Left forelimb (tissue), 1 donor: ENCODE measurements at places on chromosomes 4 and X.

DNA sequence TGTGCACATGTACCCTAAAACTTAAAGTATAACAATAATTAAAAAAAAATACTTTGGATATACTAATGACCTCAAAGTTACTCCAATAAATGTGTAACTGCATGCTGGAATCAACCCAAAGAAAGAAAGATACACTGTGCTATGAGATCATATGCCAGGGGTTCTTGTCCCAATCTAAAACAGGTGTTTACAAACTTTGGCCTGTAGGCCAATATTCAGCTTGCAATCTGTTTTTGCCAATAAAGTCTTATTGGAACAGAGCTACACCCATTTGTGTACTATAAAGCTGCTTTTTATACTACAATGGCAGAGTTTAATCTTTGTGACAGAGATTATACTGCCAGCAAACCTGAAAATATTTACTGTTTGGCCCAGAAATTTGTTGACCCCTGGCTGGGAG, 138.8 kb upstream of the AFF2 start:
- no peak for DNase-seq

DNA sequence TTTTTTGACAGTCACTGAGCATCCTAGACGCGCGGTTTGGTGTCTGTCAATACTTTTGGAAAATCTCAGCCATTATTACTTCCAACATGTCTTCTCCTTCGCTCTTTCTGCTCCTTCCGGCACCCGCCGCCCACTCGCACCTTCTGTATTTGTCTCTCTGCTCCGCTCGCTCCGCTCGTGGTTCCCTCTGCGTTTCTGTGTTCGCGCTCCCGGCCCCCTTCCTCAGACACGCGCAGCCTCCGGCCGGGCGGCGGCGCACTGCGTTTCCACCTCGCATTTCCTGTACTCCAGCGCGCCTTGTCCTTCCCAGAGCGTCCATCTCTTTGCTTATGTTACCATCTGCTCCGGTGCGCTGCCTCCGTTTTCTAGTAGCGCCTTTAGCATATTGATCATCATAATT, 21.1 kb downstream of the PDE6B start:
- no peak for DNase-seq

DNA sequence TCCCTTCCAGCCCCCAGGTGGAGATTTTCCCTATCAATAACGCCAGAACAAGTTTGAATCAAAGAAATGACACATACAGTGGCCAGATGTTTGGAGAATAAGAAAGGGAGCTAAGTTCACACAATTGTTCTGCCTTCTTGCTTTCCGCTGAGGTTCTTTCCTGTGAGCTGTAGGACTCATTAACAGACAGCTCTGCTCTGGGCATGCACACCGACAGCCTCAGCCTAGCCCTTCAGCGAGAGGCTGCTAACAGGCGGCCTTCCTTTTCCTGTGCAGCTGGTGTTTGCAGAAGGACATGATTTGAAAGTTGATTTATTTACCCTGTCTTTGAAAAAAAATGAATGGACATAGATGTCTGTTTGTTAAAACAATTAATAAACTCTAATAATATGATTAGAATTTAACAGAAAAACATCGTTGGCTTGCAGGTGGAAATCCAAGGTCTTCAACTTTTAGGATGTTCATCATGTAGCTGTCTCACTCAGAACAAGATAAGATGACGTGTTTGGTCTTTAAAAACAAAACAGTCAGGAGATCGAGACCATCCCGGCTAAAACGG, 183.3 kb downstream of the KDR start:
- no peak for DNase-seq

DNA sequence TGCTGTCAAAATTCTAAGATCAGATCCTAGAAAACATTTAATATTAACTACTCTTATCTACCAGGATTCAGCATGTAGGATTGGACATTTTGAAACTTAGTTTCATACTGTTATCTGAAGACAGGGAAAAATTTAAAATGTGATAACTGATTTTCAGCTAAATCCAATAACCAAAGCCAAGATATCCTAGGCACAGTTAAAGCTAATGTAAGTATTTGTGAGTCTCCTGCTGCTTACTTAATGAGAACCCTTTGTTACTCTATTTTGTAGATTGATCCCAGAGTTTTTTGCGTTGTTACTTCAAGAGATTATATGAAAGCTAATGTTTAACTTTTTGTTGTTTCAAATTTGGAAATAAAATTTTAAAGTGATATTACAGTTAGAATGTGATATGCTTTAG, 2.0 kb downstream of the CPE start:
- no peak for DNase-seq

DNA sequence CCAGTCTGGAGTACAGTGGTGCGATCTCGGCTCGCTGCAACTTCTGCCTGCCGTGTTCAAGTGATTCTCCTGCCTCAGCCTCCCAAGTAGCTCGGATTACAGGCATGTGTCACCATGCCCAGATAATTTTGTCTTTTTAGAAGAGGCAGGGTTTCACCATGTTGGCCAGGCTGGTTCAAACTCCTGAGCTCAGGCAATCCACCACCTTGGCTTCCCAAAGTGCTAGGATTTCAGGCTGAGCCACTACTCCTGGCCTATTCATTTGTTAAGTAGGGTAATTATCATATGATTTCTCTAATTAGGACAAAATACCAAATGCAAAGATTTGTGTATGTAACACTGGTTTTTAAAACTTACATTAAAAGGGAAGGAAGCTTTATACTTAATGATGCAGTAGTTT, 137.8 kb downstream of the GPM6A start:
- no peak for DNase-seq

- DNase-seq, result no peak
Observed at GRCh38 chr4:15234856-15235126, 193.0 kb upstream of the C1QTNF7 start.

- no peak for DNase-seq
Observed at GRCh38 chr4:85147481-85148076, 181.1 kb upstream of the WDFY3 start.

DNA sequence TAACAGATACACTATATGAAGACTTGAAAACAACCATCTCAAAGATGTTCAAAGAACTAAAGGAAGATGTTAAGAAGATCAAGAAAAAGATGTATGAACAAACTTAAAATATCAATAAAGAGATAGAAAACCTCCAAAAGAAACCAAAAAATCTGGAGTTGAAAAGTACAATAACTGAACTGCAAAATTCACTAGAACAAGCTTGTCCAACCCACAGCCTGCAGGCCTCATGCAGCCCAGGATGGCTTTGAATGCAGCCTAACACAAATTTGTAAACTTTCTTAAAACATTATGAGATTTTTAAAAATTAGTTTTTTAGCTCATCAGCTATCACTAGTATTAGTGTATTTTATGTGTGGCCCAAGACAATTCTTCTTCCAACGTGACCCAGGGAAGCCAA, 77.0 kb upstream of the DCTD start:
- DNase-seq, result no peak

DNA sequence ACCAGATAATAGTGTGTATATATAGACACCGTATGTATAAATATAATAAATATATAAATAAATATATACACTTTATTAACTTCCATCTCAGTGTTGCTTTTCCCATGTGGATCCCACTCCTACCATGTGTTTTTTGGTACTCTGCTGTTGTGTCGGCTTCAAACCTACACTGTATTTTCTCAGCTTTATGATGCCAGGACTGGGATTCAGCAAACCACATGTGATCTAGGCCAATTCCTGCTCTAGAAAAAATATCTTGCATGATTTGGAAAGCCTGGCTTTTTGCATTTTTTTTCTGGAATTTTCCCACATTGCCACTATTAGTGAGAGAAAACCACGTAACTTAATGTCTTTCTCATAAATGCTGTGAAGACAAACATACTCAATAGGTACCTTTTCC, 55.8 kb downstream of the POLR2B start:
- DNase-seq, result no peak

GRCh38 chr4:41427306-41427882, 110.6 kb upstream of the LIMCH1 start:
- DNase-seq, result no peak

DNA sequence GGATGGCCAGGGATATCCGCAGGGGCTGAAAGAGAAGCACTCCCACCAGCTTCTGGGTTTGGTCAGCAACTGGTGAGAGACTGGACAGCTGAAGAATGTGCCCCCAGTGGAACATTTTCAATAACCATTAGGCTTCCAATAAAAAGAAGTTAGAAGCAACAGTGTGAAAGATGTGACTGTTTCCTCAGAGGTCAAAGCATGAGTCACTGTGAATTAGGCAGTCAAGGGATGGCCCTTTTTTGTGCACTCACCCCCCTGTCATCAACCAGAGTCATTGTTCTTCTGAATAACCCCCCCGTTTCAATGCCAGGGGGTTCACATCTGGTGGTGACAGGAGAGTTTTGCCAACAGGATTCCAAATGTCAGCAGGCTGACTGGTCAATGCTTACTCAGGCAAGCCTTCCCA, 74.6 kb upstream of the SH3RF1 start:
- DNase-seq, result no peak

GRCh38 chrX:149939655-149939904, 1.3 kb upstream of the EOLA2 start:
- DNase-seq, result no peak

DNA sequence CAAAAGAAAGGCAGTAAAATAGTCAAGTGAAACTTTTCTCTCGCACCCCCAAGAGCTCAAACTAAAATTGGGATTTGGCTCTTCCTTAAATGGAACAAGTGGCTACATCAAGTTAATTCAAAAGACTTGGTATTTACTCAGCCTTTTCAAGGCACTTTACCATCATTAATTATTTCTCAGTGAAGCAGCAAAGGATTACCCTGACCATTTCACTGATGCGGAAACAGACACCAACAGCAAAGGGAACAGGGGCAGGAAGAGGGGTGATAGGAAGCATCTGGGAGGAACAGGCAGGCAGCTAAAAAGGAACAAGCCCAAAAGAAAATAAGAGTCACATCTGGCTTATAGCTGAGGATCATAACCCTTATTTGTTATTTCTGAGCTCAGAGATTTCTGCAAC, 2.7 kb downstream of the SCML2 start:
- DNase-seq, result no peak

DNA sequence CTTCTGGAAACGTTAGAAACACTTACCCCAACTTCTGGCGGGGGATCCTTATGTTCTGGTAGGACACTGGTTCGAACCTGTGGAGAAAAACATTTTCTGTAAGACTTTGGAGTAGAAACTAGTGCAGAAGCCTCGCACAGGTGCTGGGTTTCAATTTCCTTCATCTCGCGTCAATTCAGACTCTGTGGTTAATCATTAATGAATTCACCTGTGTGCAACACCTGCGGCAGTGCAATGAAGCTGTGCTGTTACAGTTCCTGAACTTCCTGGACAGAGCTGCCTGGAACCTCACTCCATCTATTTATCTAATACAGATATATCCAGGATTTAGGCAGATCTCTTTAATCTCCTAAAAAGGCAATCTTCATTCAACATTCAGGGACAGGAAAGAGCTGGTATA, 531.4 kb downstream of the INPP4B start:
- no peak for DNase-seq

DNA sequence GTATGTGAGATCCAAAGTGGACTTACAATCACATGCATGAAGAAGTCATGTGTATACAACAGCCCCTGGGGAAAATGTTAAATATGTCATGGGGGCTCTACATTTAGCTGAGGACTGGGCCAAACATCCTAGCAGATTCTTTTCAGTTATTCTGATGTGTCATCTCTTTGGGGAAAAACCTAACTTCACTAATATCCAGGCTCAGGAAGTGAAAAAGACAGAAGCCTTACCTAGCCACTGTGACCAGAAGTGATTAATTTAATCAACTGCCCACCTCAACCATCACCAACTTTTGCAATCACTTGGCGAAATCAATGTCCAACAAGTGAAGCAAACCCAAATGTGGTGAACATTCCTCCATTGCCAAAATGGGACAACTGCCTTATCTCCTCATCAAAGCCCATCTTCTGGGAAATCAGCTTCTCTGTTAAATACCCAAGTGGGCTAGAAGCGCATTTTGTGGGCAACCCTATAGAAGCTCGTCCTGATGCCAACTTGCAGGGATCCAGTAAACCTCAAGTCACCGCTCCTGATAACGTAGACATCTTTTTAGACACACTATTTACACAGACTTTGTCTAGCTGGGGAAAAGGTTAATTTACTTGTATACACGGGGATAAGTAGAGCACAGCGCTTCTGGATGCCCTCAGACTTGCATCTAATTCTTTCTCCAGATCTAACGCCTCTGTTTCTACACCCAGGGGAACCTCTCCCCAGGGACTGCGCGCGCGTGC, 1.4 kb upstream of the HHIP start:
- no peak for DNase-seq

GRCh38 chrX:123909523-123909922, 49.7 kb downstream of the XIAP start:
- DNase-seq, result no peak

DNA sequence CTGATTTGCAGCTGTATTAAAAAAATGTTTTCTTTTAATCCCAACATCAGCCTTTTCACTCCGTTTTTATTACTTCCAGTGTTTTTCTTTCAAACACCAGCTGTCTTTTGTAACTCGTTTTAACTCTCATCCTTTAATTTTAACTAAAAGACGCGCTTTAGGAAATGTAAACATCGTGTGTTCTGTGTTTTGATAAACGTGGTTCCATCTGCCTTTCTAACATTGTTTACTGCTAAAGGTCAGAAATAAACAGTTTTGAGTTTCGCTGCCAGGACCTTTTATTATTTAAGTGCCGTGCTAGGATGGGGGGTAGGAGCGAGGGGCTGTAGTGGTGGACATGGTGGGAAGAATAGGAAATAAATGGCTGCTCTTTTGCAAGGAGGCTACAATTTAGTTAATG, 1.5 kb downstream of the N4BP2 start:
- DNase-seq, result no peak

GRCh38 chr4:74203467-74203866, 45.5 kb downstream of the MTHFD2L start:
- DNase-seq, result no peak

DNA sequence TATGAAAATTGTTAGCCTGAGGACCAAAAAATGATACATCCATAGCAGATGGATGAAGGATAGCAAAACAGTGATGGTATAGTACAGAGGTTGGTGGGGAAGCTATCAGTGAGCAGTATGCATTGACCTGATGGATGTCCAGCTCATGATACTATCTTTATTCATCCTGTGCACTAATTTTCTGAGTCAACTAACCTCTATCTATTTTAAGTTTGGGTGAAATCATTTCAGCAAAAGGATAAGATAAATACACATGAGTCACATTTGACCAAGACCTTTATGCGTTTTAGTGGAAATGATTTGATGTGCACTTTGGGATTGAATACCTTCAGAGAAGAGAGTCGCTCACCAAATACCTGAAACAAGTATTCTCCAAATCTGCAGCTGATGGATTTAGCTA, 351.0 kb upstream of the NR3C2 start:
- DNase-seq, result no peak

GRCh38 chr4:26987191-26987590, 126.5 kb downstream of the STIM2 start:
- DNase-seq, result no peak

DNA sequence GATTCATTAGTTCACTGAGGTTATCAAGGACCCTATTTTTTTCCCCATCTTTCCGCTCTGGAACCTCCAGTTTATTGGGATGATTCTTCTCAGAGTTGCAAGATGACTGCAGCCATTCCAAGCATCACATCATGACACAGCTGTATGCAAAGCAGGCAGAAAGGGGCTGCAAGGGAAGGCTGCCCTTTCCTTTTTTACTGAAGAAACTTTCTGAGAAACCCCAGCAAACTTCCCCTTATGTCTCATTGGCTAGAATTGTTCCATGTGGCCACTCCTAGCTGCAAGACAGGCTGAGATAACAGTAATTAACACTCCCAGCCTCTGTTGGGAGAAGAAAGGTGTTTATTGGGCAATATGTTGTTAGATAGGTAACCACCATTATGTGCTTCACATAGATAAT, 102.6 kb downstream of the SATL1 start:
- DNase-seq, result no peak

- DNase-seq, result no peak
Observed at GRCh38 chrX:116236666-116237065, 66.1 kb downstream of the AGTR2 start.
